ENCODE measurements at places on chromosomes 13 and 19.

GRCh38 chr19:39003188-39003587 lies 27.6 kb upstream of the FBXO17 start:
- DNase-seq, result no peak

DNA sequence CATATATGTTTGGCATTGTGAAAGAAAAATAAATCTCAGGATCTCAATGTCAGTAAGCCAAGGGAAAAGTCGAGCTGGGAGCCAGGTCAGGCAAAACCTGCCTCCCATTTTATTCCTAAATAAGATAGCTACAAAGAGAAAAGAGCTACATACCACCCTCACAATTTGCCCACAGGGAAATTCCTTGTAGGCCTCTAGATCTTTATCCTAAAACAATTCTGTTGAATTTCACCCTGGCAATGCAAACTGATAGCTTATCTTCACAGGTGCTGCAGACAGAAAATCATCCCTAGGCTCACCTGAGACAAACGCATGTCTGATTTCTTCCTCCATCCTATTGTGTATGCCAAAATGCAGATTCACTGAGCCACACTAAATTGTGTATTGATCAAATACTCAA lies 2587.1 kb downstream of the PCDH9 start:
- DNase-seq, result no peak

GRCh38 chr19:35293363-35293739 lies 1.4 kb downstream of the MAG start:
- no peak for DNase-seq

- DNase-seq, result no peak
Observed at GRCh38 chr19:55670280-55671053, 4.6 kb upstream of the EPN1 start.

DNA sequence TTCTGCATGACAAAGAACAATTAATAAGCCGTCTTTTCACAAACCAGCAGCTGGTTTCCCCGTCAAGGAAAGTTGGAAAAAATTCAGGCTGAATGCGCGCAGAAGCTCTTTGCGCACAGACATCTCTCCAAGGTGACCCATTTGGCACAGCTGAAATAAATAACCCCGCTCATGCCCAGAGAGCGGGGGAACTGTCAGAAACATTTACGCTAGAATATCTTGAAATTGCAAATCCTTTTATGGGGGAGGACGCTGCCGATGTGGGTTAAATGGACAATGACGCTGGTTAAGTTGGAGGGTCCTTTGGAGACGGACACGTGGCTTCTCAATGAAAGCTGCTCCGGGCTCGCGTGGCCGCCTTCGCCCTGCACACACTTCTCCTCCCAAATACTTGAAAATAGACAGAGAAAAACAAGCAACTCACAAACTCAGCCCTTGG lies 30.6 kb downstream of the GSX1 start:
- no peak for DNase-seq

Measured in amniotic stem cell (primary cell).